Activated CD4-positive, CD25-positive, alpha-beta regulatory T cell treated with anti-CD3 and anti-CD28 coated beads, Interleukin-2, amount 50 U/mL, for 16 hours (primary cell): ENCODE measurements at places on chromosomes 3 and 15.

DNA sequence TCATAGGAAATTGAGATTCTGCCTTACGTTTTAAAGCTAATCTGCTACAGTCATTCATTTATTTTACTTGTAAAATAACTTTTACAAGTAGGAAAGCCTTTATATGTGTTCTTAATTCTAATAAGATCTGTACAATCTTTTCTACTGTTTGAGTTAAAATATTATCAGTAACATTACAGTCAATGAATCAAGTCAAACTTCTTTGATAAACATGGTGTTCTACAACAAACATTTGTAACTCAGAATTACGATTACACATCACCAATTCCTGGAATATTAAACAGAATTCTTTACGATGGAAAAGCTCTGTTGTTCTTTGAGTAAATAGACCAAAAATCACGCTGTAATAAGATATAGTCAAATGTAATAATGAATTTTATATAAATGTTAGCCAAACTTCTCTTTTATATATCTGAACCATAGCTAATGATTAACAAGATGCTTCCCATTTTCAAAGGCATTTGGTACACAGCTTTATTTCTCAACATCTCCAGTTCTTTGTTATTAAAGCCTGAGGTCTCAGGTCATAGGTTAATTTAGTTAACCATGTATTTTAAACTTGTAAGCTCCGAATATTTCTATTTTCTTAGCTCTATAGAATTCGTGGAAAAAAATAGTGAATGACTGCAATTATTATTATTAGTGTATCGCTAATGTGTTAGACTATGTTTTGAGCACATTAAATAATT is 232.4 kb downstream of the NAALADL2 start:
- no peak for DNase-seq

- no peak for DNase-seq
Observed at GRCh38 chr3:195447201-195447600, 4.4 kb upstream of the ACAP2 start.

DNA sequence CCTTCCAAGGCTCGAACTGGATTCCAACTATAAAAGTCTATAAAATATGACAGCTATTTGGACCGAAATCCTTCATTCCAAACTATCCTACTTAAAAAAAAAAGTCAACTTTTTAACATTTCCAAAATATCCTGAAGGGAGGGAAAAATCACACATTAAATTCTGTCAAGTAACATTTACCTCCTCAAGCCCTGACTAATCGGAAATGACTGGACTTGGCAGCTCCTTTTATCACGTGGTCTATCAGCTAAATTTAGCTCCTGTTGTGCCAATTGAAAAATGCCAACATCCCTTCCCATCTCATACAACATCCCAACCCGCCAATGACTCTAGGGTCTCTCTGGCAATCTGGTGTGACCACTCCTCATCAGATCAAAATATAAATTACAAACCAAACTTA is 297.9 kb downstream of the FHIT start:
- no peak for DNase-seq

GRCh38 chr15:63367390-63367789 is 14.3 kb downstream of the CA12 start:
- no peak for DNase-seq

DNA sequence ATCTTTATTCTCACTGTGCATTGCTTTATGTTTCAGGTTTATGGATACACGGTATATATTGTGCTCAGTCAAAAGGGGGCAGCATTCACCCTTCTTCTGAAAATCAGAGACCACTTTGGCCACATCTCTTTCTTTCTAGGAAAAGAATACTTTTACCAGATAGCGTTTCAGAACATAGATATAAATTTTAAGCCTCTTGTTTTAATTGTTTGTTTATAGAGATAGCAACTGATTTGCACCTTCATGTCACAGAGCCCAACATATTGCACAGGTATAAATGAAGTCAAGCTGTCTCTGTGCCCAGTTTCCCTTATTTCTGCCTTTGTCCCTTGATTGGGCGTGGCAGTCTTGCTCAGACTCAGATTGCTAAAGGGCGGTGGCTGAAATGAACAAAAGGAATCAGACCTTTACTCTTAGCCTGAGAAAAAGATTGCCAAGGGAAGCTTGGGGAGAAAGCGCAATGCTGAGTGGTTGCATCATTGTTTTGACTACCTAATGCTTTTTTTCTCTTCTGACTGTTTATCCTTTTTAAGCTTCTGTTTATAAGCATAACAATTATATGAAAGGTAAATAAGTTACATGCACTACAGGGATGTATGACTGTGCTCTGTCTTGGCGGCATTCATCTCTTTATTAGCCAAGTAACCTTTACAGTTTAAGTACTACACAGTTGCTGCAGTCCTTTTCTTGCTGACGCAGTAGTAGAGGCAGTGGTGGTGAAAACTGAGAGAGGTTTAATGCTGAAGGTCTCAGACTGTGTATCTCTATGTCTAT is 70.8 kb upstream of the ZBTB20 start:
- no peak for DNase-seq

- DNase-seq = no peak
Observed at GRCh38 chr3:31968369-31968926, 12.6 kb downstream of the OSBPL10 start.

- no peak for DNase-seq
Observed at GRCh38 chr3:3443482-3443881, 264.0 kb upstream of the CRBN start.

- DNase-seq = no peak
Observed at GRCh38 chr15:39282663-39283208, 298.1 kb upstream of the THBS1 start.

DNA sequence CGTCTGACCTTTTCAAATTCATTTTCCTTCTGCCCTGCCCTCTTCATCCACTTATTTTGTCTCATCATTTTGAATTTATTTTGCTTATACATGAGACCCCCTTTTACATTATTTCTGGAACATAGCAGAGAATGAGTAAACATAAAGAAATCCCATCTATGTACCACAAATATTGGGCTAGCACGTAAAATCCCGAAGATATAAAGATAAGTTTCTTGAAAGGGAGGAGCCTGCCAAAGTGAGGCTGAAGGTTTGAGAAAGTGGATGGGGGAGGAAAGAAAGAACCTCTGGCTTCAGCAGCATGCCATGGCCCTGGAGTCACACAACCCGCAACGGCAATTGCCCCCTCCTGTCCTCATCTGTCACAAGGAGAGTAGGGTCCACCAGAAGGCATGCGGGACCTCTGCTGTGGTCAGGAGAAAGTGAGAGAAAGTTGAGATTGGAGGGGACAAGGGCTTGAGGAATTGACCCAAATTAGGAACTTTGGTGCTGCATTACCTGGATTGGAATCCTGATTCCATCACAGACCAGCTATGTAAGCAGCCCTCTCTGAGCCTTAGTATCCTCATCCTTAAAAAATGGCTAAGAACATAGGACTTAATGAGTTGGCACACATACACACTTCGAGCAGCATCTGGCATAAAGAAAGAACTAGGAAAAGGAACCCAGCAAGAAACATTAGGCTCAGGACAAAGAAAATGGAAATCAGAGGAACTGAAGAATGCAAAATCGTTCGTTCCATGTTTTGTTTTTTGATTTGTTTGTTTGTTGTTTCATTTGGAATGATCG is 53.7 kb upstream of the GYG1 start:
- no peak for DNase-seq

- no peak for DNase-seq
Observed at GRCh38 chr3:53243165-53243564, 12.7 kb downstream of the TKT start.

- no peak for DNase-seq
Observed at GRCh38 chr3:71497971-71498444, 85.5 kb downstream of the FOXP1 start.

DNA sequence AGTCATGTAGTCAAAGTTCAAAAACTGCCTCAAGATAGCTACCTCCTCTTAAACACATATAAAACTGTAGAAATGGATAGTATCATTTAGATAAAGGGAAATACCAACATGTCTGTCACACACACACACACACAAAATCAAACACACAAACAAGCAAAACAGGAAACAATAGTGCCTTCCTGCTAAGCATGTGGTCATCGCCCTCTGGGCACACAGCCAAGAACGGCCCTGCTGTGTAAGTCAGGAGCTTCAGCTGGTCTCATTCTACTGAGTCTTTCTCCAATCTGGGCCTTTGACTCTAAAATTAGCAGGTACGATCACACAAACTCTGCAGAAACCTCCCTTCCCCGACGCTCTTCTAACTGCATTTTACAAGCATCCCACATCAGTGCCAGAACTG is 272.2 kb upstream of the CHRNA7 start:
- DNase-seq = no peak
